ENCODE measurements at places on chromosomes 2 and 18.

- no peak for DNase-seq
These were observed 31.5 kb downstream of the LYPD1 start for GRCh38 chr2:132638313-132639040.

DNA sequence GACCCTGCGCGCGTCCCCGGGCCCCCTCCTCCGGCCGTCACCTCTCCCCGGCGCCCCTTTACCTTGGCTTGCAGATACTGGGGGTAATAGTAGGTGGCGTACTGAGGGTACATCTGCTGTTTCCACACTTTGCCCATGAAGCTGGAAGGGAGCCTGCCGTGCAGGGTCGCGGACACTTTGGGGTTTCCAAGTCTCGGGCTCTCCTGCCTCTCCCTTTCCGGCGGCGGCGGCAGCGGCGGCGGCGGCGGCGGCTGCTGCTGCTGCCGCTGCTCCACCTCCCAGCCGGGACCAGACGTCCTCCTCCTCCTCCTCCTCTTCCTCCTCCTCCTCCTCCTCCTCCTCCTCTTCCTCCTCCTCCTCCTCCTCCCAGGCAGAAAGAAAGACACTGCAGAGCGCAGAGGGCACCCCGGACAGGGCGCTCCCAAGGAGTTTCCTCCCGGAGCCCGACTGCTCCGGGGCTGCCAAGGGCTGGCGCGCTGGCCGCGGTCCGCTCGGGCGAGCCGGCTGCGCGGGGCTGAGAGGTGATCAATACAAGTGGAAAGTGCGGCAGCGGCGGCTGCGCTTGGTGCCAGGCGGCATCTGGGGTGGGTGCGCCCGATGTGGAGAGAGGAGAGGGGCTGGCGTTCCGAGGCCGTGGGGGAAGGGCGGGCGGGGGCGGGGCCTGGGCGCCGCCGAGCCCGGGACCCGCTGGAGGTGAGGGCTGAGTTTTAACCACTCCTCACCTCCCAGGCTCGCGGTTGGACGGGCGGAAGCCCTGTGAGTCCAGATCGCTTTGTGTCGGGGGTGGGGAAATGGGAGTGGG, at the start of gene RBMS1:
Gene RBMS1, minus strand, starts transcription at position 581 of the 802 bp plus-strand sequence. Its CDS starts 444 bp downstream, at position 137.
- DNase-seq = peak; percentile 77

- DNase-seq = no peak
These were observed 152.5 kb upstream of the RASGRP3 start for GRCh38 chr2:33323957-33324356.

DNA sequence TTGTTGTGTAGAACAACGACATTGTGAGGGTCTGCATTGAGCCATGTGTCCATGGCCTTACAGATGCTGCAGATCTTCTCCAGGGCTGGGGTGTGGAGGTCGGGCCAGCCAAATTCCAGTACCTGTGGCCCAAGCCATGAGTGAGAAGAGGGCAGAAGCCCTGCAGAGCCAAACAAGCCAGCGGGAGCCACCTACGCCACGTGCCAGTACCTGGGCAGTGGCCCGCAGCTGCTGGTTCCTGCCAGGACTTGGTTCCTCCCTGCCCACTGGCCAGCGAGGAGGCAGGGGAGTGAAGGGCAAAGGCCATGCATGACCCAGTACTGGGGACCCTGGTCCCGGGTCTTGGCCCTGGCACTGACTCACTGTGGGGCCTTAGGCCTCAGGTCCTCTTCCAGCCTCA, 109.4 kb downstream of the TNS1 start:
- no peak for DNase-seq

- DNase-seq = no peak
These were observed 47.0 kb downstream of the RAPGEF4 start for GRCh38 chr2:172782506-172783164.

DNA sequence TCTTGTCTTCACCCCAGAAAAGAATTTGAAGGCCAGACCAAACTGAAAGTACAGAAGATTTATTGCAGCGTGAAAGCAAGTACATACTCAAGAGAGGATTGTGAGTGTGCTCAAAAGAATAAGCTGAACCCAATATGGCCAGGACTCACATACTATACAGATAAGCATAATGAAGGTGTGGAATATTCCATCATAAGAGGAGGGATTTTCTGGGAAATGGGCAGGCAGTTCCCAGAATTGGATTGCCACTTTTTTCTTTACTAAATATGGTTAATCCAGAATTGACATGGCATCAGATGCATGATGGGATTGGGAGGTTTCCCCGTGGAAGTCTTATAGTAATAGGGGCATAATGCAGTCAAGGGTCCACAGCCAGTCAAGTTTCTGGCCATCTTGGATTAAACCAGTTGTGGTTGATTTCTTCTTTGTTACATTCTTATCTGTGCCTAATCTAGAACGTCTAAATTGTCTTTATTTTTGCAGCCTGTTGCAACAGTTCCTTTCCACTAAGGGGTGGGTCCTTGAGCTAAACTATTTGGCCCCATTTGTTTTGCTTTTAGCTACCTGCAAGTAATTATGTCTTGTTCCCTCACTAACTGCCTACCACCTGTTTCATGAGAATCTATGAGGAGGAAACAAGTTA, 9.0 kb downstream of the SP140L start:
- DNase-seq = no peak

DNA sequence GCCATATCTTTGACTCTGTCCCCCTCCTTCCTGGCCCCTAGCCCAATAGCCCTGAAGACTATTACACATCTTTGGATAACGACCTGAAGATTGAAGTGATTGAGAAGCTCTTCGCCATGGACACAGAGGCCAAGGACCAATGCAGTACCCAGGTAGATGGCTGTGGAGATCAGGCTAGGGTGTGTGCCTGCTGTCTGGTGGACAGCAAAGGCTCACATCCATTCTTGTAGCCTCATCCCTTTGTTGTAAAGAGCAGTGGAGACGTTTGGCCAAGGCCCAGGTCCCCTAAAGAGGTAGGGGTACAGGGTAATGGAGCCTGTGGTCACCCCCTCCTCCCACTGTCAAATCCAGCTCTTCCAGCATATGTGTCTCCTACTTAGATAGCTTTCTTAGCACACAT, 81.4 kb downstream of the EPAS1 start:
- no peak for DNase-seq

Data from NB4 (cell line).